ENCODE measurements at places on chromosomes 11 and 22.
A peak's percentile ranks its signal among the peaks of the same experiment; 100 is the strongest.

GRCh38 chr11:117996058-117996457 lies 9.9 kb downstream of the IL10RA start:
- DNase-seq = no peak

DNA sequence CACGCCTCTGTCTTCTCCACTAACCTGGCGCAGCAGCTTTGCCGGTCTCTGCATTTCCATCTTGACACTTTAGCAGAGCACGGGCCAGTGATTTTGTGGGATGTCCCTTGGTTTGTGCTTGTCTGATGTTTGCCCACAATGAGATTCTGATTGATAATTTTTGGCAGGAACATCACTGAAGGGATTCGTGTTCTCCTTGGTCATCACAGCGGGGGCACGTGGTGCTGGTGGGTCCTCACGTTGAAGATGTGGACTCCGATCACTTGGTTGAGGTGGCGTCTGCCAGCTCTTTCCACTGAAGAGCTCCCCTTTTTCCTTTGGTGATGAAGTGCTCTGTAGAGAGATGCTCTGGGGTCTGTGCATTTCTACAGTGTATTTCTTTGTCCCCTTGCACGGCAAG lies 37.2 kb downstream of the TBC1D22A start:
- DNase-seq = no peak

GRCh38 chr11:46347637-46348311 lies 511 bp downstream of the DGKZ start:
- DNase-seq = no peak

DNA sequence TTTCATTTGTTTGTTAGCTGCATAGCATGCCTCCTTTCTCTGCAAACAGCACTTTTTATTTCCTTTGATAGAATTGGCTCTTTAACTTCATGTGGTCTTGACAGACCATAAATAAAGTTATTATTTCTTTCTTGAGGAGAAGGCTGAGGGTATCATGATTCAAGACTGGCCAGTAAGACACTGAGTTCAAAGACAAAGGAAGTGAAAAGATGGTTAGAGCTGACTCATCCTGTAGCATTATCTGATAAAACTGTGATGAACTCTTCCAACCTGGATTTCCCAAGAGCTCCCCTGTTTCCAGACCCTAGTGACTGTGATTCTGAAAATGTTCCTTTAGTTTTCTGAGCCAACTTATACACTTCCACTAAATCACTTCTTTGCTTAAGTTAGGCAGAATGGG lies 179.3 kb upstream of the FAT3 start:
- no peak for DNase-seq

DNA sequence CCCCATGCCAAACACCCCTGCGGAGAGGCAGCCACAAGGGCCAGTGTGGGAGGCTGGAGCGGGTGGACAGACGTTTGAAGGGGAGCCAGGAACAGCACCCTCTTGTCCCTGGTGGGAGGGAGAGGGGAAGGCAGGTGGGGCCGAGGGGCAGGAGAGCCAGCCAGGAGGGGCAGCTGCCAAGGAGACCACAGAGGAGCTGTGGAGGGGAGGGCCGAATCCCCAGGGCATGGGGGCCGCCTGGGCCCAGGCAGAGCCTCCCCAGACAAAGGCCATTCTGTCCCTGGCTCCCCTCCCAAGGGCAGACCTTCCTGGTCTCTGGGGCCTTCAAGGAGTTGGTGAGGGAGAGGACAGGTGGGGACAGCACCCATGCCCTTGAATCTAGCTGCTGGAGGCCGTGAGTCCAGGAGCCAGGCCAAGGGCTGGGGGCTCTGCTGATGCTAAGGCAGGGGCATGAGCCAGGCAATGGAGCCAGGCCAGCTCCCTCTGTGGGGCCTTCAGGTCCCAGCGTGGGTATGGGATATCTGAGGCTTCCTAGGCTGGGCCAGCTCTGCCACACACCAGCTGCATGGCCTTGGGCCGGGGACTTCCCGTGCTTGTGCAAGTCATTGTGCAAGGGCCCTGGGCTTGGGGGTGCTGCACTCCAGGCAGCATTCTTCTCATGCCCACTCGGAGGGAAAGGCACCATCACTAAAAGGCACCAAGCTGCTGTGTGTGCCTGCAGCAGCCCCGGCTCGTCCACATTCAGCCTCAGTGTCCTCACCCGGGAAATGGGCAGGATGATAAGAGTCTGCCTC lies 11.4 kb downstream of the EMID1 start:
- no peak for DNase-seq

DNA sequence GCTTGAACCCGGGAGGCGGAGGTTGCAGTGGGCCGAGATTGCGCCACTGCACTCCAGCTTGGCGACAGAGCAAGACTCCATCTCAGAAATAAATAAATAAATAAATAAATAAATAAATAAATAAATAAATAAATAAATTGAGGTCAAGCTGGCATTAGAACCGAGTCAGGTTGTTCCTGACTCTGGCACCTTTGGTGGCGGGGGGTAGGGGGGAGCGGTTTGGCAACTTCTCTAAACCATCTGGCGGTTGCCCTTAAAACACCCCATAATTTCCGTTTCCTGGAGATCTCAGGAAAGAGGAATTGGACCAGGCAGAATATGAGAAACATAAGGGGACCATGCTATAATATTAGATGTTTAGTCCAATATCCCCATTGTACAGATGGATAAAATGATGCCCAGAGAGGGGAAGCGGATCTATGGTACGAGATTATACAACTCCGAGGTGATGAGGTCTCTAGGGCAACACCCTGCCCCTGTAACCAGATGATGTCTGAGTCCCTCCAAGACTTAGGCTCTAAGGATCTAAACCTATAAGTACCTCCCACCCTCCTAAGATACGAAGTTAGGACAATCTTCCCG lies 785 bp downstream of the CLPB start:
- no peak for DNase-seq

DNA sequence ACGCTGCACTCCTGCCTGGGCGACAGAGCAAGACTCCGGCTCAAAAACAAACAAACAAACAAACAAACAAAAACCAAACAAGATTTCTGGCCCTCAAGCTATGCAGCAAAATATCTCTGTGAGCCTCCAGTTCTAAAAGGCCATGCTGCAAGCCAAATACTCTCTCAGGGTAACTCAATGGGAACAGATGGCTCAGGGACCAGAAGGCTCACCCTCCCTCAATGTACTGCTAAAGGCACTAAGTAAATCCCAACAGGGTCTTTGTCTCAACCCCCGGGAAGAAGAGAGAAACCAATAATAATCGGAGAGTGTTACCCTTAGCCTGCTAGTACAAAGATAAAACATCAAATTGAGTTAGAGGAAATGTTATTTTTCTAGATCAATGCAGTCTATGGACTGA lies 119.7 kb upstream of the ZC3H12C start:
- DNase-seq = no peak

DNA sequence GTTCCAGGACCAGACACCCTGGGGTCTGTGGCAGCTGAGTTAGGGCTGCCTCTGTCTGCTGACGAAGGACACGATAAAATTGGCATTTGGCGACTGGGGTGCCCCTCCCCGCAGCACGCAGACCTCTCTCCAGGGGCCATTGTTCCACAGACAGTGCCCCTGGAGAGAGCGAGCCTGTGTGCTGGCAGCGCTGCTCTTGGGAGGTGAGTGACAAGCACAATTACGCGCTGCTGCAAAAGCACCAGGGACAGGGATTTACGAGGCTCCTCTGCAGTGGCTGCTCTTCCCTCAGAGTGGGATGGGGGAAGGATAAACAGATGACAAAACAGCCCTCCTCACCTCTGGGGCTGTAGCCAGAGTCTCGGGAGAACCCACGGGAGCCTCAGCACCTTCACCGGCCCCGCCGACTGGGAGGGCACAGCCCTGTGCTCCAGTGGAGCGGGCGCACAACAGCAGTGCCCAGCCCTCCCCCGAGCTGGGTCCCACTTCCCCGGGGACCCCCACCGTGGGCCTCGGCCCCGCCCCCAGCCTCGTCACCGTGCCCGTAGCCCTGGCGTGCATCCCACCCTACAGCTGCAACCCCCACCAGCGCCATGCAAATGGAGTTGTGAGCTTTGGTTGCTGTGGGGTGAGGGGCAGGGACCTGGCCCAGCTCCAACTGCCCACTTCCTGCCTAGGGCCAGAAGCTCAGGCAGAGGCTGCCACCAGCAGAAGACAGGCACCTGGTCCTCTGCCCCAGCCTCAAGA lies 19.6 kb downstream of the CHID1 start:
- no peak for DNase-seq

DNA sequence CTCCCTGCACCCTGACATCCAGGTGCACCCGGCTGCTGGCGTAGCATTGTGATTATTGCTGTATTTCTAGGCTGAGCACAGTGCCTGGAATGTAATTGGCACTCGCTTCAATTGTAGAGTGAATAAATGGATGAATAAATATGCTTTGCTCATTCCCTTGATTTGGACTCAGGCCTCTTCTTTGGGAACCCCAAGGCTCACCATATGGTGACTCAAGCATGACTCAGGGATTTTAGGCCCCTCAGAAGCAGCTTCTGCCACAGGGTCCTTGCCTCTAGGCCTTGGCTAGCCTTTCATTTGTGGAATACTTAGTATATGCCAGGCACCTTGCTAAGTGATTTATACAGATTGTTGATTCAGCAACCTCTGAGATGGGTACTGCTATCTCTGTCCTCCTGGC lies 78.9 kb downstream of the GRIK4 start:
- no peak for DNase-seq

DNA sequence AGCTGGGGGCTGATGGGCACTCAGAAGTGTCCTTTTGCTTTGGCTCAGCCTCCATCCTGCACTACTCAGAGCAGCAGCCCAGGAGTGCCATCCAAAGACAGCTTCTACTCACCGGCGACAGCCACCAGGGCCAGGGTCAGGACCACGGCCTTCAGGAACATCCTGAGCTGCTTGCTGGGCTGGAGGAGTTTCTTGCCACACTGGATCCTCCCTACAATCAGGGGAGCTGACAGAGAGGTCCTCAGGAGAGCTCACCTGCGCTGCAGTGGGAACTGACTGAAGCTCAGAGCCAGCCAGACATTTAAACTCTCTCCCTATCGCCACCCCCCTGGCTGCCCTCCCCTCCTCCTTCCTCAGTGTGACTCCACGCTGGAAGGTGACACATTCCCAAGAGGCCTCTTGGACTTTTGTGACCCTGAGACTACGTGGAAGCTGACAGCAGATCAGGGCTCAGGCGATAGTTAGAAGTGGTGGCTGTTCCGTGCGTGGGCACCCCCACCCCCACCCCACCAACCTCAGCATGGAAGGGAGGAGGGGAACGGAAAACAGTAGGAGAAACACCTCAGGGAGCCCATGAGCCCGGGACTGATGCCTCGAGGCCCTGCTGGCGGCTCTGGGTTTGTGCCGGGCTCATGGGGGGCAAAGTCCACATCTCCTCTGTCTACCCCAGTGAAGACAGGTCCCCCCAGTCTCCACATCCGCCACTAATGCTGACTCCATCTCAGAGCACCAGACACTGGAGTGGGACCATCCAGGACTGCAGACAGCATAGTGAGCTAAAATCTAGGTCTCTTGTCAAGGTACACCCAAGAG lies at the start of gene APOA4:
TSS of gene APOA4 (minus strand) at position 274 of the 813 bp plus-strand sequence. CDS start at position 161, 113 bp downstream.
- no peak for DNase-seq

GRCh38 chr11:70503468-70504221 lies 105.3 kb downstream of the CTTN start:
- peak; percentile 59 for DNase-seq

- DNase-seq = no peak
Observed at GRCh38 chr22:37207981-37208380, 4.3 kb downstream of the SSTR3 start.

DNA sequence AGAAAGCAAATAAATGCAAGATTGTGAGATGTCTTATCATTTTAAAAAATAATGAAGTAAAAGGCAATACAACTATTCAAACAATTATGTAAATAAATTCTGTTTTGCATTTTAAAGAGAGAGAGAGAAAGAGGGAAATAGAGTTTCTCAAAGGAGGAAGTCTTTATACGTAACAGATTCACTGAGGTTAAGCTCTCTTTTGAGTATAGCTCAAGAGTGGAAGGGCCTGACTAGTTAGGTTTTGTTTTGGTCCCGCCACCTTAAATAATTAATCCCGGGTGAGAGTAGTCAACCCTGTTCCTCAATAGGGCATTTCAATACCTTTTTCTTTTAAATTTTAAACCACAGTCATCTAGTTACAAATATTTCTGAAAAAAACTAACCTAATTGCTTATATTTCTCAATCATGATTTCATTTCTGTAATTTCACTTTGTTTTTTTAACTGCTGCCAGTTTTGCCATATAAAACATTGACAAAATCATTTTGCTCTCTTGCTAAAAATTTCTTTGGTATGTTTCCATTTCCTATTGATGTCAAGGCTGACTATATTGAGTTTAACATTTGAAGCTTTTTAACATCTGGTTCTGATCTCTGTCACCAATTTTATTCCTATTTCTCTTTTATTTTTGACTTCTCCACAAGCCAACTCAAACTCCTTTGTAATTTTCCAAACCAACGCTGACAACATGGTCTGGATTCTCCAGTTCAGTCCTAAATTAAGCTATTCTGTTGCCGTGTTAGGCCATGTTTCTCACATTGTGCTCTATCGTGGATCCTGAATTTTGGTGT lies 10.3 kb downstream of the OR10D3 start:
- no peak for DNase-seq

DNA sequence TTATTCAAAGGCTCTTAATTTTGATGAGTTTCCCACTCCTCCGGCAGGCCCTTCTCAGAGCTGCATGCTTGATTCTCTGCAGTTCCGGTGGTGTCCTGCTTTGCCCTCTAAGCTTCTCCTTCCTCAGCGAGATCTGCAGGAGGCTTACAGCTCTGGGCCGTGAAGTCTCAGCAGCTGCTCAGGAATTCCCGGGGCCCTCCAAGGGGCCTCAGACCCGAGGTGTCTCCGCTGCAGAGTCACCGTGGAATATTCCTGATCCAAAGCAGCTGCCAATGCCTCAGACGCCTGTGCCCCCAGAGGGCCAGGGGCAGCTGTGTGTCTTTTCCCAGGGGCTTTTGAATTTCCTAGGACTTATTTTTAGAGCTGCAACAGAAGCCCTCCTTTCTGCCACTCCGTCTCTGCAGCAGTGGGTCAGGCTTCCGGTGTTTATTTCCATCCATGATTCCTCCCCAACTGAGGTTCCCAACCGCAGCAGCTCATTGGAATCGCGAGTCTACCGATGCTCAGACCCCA lies 37.2 kb downstream of the RPS6KA4 start:
- no peak for DNase-seq

DNA sequence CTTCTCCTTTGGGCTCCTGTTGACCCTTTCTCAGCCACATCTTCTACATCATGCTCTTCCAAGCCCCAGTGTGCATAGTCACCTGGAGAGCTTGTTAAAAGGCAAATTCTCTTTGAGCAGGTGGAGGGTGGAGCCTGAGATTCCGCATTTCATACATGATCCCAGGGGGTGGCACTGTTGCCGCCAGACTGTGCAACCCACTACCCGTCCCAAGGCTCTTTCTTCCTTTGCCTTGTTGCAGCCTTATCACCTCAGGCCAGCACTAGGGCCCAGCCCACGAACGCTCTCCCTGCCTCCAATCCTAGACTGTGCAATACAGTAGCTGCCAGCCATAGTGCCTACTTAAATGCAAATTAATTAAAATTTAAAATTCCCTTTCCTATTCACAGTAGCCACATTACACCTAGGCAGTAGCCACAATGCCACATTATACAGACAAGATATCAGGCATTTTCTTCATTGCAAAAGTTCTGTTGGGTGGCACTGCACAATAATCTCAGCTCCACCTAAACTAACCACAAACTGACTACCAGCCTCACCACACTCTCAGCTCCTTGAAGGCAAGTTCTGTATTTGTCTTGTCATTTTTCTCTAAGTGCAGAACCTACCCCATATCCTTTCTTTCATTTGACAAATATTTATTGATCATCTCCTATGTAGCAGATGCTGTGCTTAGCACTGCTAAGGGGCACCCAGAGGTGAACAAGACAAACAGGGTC lies 4.6 kb upstream of the KCNJ5 start:
- peak; percentile 65 for DNase-seq

All from T47D (cell line).